ENCODE measurements at places on chromosomes 12 and 14.
A peak's percentile ranks its signal among the peaks of the same experiment; 100 is the strongest.

DNA sequence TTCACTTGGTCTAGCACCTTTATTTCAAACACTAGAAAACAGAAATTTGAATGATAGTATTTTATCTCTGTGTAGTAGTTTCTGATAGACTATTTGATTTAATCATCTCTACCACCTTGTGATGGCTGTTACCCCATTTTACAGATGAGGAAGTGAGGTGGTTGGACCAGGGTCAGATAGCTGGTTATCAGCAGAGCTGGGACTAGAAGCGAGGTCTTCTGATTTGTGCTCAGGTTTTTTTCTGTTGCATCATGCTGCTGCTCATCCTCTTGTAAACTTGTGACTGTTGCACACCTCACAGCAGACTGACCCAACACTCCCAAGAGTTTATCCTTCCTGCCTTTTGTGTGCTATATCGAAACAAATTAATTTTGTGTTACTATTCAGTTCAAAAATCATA lies 10.1 kb upstream of the MANSC4 start:
- DNase-seq, result no peak

- no peak for DNase-seq
Measured at GRCh38 chr14:54278087-54278486, 118.7 kb upstream of the CDKN3 start.

- no peak for DNase-seq
Measured at GRCh38 chr14:37013078-37013477, 159.3 kb downstream of the SLC25A21 start.

DNA sequence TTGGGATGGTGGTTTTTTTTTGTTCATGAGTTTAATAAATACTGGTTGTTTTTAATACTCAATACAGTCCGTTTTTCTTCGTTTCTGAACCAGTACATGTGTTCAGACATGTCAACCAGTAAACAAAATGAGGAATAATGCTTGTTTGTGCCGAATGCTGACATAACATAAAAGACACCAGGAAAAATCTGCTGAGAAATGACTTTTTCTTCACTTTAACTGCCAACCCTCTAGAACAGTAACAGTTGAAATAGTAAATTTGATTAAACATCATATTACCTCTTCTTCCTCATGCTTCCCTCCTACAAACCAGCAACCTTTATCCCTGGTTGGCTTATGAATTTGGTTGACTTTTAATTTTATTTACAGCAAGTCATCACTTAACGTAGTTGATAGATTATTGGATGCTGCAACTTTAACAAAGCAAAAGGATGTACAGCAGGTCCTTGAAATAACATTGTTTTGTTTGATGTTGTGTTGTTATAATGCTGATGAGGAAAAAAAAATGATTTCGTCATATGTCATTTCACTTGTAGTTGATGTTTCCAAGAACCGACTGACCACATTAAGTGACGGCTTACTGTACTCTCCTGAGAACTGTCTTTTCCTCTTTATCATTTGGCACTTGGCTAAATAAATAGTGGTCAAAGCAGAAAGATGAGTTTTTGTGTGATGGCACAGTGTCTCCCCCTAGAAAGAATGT lies 340.5 kb downstream of the TMTC2 start:
- DNase-seq, result no peak

- no peak for DNase-seq
Measured at GRCh38 chr12:12331896-12332295, 18.1 kb downstream of the MANSC1 start.

GRCh38 chr12:81597928-81598604 lies 161.1 kb downstream of the PPFIA2 start:
- DNase-seq, result no peak

- DNase-seq, result no peak
Measured at GRCh38 chr14:20712904-20713303, 24.3 kb downstream of the ANG start.

DNA sequence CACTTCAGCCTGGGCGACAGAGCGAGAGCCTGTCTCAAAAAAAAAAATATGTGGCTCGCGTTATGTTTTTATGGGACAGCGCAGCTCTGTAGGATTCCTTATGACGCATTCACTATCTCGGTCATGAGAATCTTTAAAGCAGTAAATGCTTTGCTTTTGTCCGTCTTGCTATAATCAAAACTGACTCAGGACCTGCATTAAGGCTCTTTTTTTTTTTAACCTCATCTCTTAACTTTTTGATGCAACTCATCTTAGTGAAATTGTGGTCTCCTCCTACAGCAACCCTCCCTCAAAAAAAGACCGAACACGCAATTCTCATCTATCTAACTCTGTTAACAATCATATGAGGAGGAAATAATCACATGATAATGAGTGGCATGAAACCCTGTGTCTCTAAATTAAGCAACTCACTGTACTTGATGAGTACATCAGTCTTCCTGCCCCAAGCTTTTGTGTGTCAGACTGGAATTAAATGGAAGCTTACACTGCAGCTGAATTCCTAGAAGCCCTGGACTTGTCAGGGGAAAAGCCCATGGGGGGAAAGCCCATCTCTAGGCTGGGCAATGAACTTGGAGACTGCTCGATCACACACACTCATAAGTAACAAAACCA lies 4.3 kb downstream of the P2RX4 start:
- DNase-seq, result peak; percentile 12

DNA sequence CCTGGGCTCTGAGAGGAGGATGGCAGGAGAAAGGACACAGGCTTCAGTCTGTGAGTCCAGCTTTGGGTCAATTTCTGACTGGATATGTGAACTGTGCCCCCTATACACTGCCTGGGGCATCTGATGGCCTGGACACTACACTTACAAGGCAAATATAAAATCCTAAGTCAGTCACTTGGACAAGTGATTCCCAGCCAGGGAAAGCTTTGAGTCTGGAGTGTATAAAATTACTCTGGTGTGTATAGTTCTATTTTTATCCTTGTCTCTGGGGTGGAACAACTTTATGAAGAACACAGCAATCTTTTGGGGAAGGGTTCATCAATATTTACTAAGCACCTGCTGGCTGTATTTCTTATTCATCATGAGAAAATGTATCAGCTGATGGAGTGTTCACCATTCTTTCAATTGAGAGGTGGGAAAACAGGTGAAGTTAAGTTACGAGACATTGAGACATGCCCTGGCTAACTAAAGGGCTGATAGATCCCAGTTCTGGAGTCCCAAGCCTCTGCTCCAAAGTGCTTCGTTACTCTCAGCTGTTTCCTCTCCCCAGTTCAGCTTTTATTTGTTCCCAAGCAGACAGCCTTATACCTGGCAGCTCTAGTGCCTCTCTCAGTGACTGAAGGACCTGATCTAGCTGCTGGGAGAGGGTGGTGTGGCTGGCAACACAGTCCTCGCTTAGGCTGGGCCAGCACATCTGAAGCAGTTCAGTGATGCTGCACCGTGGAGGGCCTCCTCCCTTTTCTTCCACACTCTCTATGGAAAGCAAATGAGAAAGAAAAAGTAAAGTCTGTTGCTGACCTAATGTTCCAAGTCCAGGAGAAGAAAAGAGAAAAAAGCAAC lies 30.9 kb downstream of the ZFYVE26 start:
- DNase-seq, result no peak

- no peak for DNase-seq
Measured at GRCh38 chr14:49881350-49882001, 11.4 kb upstream of the ARF6 start.

GRCh38 chr12:106987846-106988245 lies 900 bp upstream of the MTERF2 start:
- DNase-seq, result no peak

GRCh38 chr12:38930990-38931389 lies 25.6 kb upstream of the CPNE8 start:
- DNase-seq, result no peak
